ENCODE measurements at places on chromosomes 2 and 18. TPM values are rescaled to one million over a fixed set of nuclear protein-coding genes. Genes with fewer than 3 reads are reported as not detected.

DNA sequence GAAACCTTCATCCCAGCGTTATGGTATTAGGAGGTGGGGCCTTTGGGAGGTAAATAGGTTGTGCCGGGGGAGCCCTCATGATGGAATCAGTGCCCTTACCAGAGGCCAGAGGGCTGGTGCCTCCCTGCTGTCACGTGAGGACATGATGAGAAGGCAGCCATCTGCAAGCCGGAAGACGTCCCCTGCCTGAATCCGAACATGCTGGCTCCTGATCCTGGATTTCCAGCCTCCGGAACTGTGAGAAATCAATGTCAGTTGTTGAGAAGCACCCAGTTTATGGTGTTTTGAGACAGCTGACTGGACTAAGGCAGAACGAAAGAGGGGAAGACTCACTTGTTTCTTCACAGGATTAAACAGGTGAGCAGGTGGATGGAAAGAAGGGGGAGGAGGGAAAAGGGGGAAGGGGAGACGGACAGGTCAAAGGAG lies 13.0 kb upstream of the KLF11 start:
- peaks cover 15% of the 10 kb centered on the region for H3K4me1 ChIP-seq
- no peaks in the 10 kb centered on the region for H3K36me3 ChIP-seq
- no peak for DNase-seq
- H3K27me3 ChIP-seq: no peaks in the 10 kb centered on the region
- H3K4me3 ChIP-seq: no peak overlapping the region

- no peak overlapping the region for H3K4me3 ChIP-seq
- peaks cover 68% of the 10 kb centered on the region for H3K36me3 ChIP-seq
- H3K27me3 ChIP-seq: no peaks in the 10 kb centered on the region
- H3K27ac ChIP-seq: no peak overlapping the region
Measured at GRCh38 chr2:69907216-69907615, 7.7 kb upstream of the MXD1 start.

Gene PCGF1
- 27.1 TPM for total RNA-seq

Gene MAP3K19
- total RNA-seq: not detected

Gene SRD5A2
- 0.09 TPM for total RNA-seq
